ENCODE measurements at places on chromosomes 2 and 18. TPM values are rescaled to one million over a fixed set of nuclear protein-coding genes. Genes with fewer than 3 reads are reported as not detected.

DNA sequence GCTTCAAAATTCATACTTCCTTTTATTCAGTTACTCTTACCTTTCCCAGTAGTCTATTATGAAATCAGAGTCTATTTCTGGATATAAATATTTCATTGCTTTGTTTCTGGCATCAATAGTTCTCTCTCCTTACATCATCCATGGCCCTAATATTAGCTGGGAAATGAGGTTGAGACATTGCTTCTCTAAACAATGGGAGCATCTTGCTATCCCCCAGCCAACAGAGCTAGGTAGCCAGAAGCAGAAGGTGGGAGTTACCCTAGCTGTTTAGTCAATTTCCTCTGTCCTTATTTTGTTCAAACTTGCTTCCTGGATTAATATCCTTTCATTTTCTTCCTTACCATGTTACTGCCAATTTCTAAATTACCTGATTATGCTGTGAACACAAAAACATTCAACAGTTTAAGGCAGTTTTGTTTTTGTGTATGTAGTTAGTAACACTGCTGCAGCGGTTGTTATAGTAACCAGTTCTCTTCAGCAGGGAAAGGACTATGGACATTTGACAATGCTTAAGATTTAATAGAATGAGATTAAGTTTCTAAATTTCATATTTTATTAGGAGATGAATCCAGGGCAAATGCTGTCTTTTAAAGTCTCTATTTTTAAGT is 160.5 kb upstream of the KCNJ3 start:
- no peak for DNase-seq

DNA sequence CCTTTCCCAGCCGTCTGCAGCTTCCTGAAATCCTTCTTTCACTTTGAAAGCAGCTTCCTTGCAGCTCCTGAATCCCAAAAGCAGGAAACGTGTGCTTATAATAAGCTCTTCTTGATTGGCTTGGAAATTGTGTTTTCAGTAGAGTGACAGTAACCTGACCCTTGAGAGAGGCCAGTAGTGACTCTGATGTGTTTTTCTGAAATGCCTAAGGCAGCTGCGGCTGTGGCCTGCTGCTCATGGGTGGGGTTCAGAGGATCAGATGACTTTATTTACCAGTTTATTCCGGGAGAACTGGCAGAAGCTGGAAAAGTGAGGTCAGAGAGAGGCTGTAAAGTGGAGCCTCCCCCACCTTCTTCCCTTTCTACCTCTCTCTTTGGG is 31.9 kb upstream of the RPIA start:
- DNase-seq, result peak; percentile 92

Gene PGAP1
- total RNA-seq, result 4.1 TPM

DNA sequence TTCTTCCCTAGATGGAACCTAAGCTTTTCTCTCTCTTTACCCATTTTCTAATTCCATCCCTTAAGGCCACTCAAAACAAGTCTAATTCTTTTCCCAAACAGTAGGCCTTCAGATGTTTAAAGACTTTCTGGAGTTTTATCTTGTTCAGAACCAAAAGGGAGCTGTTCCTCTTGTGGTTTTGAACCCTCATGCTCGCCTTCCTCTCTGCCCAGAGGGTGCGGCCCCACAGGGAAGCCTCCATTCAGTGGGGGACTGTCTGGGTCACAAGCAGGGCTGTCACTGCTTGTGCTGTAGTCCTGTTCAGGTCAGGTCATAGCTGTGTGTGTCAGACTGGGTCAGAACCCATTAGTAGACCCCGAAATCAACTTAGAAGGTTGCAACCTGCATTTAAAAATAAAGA is 56.5 kb downstream of the TET3 start:
- no peak for DNase-seq

GRCh38 chr2:86648681-86649080 is 25.0 kb upstream of the RNF103 start:
- DNase-seq, result no peak

Gene CCL20
- total RNA-seq, result 0.60 TPM

Gene SLC9A4
- not detected for total RNA-seq

GRCh38 chr2:35463805-35464596 is 891.6 kb upstream of the CRIM1 start:
- no peak for DNase-seq

Gene MRO
- not detected for total RNA-seq

Gene PRKAG3
- not detected for total RNA-seq

Gene ANKRD30BL
- total RNA-seq, result not detected

Gene DES
- not detected for total RNA-seq

Gene HMSD
- total RNA-seq, result not detected
